CD4-positive, alpha-beta T cell treated with Interleukin-10 for 1 hour (primary cell): ENCODE measurements at places on chromosomes 5 and 9.

DNA sequence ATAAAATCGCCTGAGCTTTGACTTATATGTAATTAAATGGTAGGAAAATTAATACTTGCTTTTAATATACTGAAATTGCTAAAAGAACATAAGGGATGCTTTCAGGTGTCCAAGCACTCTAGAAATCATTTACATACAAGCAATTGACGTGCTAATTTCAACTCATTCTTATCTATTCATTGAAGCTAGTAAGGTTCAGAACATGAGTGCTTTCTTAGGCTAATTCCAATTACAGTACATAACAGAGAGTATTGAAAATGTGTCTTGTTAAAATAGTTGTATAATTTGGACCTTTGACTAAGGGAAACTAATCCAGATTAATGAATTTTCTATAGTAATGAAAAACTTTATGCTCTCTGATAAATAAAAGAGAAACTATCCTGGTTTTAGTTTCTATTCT, 1016.4 kb upstream of the TYRP1 start:
- no peak for DNase-seq

DNA sequence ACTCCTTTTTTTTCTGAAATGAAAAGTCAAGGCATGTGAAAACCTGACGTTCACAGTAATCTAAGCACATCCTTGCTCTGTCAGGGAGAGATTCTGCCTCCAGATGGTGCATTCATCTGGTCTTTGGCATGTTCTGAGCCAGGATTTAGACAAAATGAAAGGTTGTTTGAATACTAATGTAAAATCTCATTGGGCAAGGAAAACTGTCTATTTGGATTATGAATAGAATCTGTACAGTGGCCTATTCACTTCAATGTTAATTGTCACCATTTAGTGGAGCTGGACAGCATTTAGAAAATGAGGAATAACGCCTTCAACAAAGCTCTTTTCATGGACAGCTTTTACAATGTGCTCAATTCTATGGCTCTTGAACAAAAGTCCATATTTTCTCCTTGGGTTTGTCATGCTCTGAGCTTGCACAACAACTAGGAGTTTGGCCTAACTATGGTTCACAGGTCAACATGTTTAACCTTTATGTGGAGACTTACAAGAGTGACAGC, 28.9 kb downstream of the ARHGEF28 start:
- no peak for DNase-seq

GRCh38 chr5:40277161-40277906, 402.4 kb upstream of the PTGER4 start:
- DNase-seq: peak; percentile 20

DNA sequence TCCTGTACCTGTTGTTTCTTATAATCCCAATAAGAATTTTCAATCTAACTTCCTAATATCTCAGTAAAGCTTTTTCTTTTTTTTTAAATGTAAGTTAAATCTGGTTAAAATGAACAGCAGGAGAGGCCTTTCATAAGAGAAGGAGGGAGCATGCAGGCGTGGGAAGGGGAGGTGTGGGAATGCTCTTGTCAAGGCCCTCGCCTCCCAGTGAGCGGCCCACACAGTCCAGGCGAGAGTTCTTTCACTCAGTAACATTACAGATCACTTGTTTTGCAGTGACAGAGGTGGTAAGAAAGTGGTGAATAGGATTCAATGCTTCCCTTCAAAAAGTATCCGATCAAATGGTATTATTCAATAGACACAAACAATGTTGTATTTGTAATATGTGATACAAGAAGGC, 125.0 kb downstream of the EPB41L4A start:
- no peak for DNase-seq

- no peak for DNase-seq
These were observed 93.3 kb downstream of the BARX1 start for GRCh38 chr9:93861736-93862358.

DNA sequence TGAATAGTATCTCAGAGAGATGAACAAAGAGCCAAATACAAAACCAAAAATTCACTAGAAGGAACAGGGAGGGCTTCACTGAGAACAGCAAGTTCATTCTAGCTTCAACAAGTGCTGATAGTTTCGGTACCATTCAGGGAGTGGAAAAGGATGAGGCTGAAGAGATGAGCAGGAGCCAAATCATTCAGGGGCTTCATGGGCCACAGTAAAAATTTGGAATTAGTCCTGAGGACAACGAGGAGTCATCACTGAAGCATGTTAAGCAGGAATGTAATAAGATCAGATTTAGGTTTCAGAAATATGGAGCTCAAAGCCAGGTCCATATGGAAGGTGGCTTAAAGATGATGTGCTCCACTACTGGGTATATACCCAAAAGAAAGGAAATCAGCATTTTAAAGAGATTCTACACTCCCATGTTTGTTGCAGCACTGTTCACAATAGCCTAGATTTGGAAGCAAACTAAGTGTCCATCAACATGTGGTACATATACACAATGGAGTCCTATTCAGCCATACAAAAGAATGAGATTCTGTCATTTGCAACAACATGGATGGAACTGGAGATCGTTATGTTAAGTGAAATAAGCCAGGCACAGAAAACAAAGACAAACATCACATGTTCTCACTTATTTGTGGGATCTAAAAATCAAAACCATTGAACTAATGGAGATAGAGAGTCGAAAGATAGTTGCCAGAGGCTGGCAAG, 36.2 kb downstream of the SPOCK1 start:
- DNase-seq: no peak

DNA sequence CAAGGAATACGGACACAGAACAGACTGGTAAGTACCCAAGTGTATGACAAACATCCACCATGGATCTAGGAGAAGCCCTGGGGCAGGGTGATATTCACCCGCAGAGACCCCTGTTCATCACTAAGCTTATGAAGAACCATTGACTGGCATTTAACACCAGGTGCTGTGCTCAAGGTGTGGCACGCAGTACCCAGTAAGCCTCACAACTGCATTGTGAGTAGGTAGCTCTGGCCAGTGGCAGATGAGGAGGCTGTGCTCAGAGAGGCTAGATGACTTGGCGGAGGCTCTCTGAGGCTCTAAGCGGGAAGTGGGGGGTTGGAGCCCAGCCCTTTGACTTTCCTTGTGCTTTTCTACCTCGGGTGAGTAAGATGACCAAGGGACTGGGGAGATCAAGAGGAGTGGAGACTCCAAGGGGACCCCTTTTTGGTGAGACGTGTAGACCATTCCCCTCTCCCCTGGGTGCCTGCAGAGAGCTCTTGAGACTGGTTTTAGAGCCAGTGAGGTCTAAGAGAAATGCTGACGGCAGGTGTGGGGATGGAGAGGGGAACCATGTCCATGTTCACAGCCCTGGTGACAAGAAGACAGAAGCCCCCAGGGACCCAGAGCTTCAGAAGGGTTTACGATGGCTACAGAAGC, 70.8 kb downstream of the IL6ST start:
- no peak for DNase-seq

DNA sequence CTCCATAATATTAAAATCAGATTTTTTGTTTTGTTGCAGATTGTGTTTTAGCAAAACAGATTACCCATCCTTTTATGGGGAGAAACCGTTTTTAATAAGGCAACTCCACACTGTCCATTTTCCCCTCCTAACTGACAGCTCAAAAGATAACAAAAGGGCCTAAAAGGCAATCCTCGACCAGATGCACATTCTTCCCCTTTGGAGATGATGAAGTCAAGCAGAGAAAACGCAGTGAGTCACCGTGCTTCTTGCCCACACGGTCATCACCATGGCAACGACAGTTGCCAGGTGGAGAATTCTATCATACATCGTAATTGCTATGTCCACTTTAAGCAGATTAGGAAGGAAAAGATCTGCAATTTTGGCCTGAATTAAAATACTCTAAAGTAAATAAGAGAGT, 96.4 kb downstream of the DIRAS2 start:
- DNase-seq: no peak

DNA sequence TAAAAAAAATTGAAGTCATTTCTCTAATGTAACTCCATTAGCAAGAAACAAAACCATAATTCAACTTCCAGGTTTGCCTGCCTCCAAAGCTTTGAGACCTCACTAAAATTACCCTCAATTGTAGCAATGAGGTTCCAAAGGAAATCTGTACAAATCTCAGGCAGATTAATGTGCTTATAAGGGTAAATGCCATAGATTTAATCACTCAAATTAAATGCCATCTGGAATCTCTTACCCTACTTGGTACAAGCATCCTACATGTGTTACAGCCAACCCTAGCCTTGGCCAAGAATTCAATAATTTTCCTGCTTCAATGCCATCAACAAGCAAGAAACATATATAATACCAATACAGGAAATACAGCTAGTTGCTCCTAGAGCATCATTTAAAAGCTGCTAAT, 452.8 kb downstream of the RAB3C start:
- DNase-seq: no peak

- no peak for DNase-seq
These were observed 52.4 kb upstream of the UBAC1 start for GRCh38 chr9:136013524-136014034.

DNA sequence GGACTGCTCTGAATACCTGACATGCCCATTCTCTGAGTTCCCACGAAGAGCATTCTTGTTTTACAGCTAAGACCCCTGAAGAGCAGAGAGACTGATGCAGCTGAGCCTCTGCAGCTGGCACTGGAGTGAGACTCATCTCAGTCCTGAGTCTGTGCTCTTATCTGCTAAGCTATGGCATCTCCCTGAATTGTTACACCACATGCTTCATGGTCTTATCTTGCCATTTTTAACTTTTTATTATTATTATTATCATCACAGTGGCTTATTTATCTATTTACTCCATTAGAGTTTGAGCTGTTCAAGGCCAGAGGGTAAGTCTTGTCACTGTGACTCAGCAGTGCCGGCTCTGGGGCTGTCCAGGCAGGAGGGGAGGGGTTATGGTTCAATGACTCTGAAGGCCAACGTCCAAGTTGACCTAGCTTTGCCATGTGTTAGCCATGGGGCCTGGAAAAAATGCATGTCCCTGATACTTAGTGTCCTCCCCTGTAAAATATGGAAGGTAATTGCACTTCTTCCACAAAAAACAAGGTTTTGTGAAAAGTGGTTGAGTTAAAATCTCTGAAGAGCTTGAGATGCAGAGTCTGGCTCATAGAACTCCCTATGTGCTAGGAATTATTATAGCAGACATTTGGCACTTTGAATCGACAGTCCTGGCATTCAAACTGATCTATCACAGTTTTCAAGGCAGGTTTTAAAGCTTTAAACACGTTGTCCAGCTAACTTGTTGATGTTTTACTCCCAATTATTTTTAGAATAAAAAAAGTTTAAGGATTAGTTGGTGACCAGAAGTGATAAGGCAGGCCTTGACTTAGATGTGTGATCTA, 94.6 kb downstream of the ALDH1A1 start:
- no peak for DNase-seq

DNA sequence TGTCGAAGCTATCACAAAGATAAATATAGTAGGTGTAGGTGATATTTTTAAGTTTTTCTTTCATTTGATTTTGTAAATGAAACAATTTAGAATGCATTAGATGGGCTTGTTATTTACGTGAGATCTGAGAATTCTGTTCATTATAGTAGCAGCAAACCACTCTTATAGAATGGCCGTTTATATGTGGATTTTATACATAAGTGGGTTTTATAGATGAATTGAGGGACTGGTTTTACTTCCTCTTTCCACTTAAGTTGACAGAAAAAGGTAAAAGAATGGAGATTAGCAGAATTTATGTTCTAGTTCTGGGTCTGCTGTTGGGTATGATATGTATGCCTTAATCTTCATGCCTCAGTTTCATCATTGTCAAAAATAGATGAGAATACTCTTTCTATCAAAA, 5.6 kb downstream of the RMI1 start:
- no peak for DNase-seq

DNA sequence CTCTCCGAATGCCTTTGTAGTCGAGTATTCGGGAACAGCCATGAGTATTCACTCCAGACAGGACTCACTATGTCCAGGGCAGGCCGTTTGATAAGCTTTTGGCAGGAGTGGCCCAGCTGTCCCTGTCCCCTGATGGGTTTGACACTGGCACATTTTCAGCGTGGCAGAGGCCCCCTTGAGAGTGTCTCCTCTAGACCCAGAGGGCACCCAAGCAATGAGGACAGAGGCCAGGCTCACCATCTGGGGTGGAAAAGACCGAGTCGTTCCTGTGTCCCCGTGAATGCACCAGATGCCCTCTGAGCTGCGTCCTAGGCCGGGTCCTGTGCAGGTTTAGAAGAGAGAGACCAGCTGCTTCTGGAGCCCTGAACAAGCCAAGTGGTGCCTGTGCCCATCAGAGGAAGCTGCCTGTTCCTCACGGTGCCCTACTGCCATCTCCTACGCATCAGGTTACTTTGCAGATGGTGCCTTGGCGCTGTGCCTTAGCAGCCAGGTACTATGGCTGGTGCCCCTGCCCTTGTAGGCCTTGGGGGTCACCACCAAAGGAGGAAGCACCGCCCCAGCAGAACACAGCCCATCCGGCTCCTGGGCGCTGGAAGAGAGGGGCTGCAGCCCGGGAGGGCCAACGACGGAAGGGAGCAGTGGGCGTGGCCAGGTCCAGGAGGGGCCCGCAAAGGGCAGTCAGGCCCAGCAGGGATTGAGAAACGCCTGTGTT, 42.4 kb downstream of the LRSAM1 start:
- no peak for DNase-seq

GRCh38 chr5:78109891-78110324, 184.6 kb downstream of the AP3B1 start:
- no peak for DNase-seq

GRCh38 chr5:180034564-180034963, 37.0 kb downstream of the RNF130 start:
- DNase-seq: no peak

DNA sequence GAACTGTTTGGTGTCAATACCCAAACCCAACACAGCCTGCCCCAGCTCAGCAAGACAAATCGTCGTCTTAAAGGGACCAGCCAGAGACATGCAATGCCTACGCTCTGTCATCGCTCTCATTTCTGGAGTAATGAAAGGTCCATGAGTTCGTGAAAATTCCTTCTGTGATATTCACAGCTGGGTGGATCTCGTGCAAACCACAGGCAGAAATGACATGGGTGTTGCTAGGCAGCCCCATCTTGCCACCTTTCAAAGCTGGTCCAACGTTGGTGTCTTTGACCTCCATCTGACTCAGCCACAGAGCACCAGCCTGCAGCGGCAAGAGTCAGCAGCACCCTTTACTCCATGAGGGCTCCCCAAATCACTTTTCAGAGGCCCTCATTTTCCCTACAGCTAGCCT, 215.3 kb downstream of the SLIT3 start:
- DNase-seq: no peak

GRCh38 chr5:172007175-172008110, 1.0 kb upstream of the FBXW11 start:
- DNase-seq: no peak

DNA sequence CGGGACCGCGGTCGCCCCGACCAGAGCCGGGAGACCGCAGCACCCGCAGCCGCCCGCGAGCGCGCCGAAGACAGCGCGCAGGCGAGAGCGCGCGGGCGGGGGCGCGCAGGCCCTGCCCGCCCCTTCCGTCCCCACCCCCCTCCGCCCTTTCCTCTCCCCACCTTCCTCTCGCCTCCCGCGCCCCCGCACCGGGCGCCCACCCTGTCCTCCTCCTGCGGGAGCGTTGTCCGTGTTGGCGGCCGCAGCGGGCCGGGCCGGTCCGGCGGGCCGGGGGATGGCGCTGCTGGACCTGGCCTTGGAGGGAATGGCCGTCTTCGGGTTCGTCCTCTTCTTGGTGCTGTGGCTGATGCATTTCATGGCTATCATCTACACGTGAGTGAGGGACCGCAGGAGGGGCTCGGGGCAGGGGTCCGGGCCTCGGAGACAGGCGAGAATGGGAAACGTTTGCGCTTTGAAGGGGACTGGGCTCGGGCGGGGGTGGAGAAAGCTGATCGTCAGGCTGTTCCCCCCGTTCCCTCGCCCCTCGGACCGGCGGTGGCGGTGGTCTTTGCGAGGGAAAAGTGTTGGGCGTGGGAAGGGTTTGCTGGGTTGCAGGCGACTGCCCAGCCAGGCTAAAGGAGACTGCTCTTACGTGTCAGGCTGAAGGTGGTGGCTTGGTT, 457 bp downstream of the UGCG start:
- DNase-seq: no peak
